Calu3 (cell line): ENCODE measurements at places on chromosomes 12 and 14. TPM values are rescaled to one million over a fixed set of nuclear protein-coding genes. Genes with fewer than 3 reads are reported as not detected.

DNA sequence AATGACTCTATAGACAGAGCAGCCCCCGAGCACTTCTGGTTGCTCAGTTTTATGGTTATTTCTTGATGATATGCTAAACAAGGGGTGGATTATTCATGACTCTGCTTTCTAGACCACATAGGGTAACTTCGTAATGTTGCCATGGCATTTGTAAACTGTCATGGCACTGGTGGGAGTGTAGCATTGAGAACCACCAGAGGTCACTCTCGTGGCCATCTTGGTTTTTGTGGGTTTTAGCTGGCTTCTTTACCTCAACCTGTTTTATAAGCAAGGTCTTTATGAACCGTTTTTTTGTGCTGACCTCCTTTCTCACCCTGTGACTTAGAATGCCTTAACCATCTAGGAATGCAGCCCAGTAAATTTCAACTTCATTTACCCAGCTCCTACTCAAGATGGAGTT lies 1036.2 kb upstream of the FLRT2 start:
- no peak for DNase-seq

DNA sequence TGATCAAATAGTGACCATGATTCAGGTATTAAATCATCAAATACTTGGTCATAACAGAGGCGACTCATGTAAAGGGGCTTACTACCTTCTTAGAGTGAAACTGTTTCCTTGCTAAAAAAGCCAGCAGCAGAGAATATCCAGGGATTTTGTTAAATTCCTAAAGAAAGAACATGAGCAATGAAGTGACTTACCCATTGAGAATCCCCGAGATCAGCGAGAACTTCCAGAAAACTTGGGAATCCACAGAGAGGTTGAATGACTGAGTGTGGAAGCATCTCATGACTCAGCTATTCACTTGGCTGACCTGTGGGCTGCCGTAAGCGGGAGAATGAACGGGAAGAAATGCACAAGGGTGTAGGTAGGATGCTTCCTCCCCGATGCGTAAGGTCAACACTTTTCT lies 85.3 kb upstream of the KCNA1 start:
- no peak for DNase-seq

GRCh38 chr12:19018302-19018970 lies 111.1 kb upstream of the PLEKHA5 start:
- DNase-seq: peak; percentile 12

DNA sequence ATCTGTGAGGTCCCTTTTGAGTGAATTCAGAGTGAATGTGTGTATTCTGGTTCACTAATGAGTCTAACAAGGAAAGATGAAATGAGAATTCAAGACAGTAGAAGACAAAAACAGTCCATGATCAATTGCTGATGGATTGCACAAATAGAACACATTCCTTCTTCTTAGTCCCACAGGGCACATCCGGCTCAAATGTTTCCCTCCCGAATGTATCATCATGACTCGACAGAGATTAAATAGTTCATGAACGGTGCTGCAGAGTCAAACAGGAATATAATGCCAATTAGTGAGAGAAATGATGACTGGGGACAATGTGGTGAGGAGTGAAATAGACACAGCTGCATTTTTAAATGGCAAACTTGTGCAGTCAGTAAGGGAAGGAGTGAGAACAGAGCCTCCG lies 11.5 kb upstream of the SFSWAP start:
- DNase-seq: no peak

DNA sequence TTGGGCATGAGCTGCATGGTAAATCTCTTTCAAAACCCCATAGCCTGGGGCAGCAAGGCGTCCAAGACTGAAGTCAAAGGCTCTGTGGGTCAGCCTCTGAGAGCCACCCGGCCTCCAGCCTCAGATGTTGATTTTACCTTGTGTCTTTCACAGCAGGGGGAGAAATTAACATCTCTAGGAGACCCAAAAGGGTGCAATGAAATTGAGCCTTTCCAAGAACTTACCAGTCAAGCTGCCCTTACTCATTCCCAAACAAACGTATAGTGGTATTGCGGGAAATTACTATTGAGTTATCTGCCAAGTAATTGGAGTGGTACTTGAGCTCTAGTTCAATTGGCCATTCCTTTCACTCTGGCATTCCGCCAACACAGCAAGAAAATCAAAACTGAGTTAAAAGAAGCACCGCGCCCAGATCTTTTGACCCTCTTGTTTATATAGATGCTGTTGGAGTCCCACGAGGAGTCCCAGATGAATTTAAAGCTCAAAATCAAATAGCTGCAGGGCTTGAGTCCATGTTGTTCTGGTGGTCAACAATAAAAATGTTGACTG lies 380.7 kb upstream of the SYT1 start:
- DNase-seq: no peak

GRCh38 chr14:36579573-36580140 lies 2.8 kb downstream of the NKX2-8 start:
- DNase-seq: no peak

- no peak for DNase-seq
Measured at GRCh38 chr12:11763760-11764520, 114.5 kb downstream of the ETV6 start.

GRCh38 chr12:32983968-32984367 lies 87.4 kb upstream of the PKP2 start:
- DNase-seq: no peak

DNA sequence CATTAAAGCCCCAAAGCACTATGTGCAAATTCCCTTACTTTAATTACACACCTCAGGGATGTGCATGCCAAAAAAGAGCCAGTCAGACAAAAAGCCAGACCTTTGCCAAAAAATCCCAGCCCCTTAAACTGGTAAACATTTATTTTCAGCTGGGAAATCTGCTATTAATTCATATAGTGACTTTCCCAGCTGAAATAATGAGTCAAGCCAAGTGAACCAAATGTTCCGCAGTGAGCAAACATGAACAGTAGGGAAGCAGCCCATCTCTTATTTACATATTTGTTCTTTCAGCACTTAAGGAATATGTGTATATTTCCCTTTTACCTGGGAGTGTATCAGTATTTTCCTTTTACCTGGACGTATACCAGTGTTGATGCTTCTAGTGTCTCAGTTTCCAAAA lies 44.0 kb upstream of the OTX2 start:
- DNase-seq: no peak

DNA sequence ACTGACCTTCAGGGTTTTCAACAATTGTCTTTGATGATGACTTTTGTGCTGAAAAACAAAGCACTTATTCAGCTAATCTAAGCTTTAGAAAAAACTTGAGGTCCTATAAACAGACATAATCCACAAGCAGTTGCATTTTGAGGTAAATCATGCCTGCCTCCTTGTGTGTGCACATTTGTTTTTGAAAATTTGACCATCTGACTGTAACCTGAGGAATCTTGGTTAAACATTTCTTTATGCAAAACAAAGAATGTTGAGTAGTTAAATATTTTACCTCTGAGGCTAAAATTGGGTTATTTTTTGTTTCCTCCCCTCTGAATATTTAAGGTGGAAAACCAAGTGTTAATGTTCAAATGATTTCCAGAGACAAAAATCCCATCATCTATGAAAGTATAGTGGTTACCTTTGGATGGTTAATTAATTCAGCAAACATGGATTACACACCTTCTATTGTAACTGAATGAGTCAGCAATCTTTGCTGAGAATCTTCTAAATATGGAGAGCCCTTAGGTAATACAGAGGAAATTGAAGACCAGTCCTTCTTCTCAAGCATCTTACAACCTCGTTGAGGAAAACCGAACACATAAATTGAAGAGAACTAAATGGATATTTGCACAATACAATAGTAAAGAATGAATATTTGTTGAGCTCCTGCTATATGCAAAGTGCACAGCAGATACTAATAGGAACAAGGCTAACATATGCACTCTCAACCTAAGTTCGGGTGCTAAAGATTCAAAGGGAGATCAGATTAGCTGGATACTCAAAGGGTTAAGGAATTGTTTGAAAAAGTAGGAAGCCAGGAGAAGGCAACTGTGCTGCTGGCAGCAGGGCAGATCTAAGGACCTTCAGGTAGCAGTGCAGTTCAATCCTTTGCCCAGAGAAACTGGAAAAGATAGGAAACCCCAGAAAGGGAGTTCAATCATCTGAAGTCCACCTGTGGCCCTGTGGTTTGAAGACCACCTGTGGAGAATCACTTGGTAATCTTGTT lies 115.2 kb downstream of the BMP4 start:
- no peak for DNase-seq

GRCh38 chr14:97705976-97706375 lies 908.8 kb downstream of the VRK1 start:
- no peak for DNase-seq

- no peak for DNase-seq
Measured at GRCh38 chr12:124700810-124701592, 133.6 kb upstream of the NCOR2 start.

DNA sequence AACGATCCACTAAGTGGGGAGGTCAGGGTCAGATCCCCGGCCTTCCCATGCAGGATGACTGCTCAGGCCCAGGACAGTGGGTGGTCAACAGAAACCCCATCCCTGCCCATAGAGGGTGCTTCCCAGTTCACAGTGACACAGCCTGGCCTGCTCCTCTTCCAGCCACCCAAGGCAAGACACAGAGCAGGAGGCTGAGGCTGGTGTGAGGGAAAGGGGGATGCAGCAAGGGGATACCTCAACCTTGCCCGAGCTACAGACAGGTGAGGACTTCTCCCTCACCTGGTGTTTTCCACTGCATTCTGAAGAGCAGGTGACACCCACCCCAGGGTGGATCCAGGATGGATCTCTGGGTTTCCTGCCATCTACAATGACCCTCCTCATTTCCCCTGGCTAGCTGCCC lies 106.7 kb downstream of the KIF26A start:
- no peak for DNase-seq

GRCh38 chr14:100651999-100652508 lies 64.8 kb upstream of the BEGAIN start:
- DNase-seq: no peak

DNA sequence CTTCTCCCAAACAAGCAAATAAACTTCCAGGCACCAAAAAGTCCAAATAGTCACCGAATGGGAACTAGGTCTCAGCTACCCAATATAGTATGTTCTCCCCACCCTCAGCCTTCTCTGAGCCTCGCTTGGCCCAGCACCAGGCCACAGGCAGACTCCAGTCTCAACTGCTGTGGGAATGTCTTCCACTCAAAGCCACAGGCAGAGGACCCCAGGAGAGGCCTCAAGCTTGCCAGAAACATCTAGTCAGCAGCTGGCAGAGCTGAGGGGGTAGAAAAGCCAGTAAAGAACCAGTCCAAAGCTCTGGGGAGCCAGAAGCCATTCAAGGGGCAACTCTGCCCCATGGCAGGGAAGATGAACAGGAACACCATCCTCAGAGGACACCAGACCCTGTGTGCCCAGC lies 41.8 kb downstream of the FMNL3 start:
- no peak for DNase-seq

- no peak for DNase-seq
Measured at GRCh38 chr12:5416571-5416970, 15.3 kb upstream of the NTF3 start.

DNA sequence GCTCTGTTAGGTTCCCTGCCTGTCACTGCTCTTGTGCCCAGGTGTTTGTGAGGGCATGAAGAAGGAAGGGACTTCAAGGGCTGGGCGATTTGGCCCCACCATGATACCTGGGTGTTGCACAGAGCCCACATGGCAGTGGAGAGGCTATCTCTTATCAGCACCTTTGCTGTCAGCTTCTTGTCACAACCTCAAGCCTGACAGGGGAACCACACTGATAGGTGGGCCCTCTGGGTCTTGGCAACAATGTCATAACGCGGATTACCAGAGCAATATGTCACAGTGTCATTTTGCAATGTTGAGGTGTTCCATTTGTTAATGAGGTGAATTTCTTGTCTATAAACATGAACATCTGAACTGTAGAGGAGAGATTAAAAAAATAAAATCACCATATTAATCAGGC lies 22.9 kb upstream of the CACNA1C start:
- no peak for DNase-seq

- no peak for DNase-seq
Measured at GRCh38 chr14:68891851-68892660, 87.0 kb downstream of the ACTN1 start.

DNA sequence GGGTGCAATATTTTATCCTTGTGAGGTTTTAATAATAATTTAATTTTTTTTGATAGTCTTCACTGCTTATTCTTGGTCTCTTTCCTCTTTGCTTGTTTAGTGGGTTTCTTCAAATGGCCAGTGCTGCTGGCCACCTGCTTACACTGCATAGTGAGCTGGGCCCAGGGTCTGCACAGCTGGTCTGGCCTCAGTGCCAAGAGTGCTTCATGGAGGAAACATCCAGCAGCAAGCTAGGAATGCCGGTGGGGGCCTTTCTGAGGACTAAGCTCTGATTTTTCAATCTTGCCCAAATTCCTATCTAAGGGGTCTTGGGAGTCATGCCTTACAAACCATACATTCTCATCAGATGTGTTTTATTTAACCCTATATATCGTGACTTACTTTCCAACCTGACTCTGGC lies 13.3 kb upstream of the BDKRB2 start:
- DNase-seq: no peak

DNA sequence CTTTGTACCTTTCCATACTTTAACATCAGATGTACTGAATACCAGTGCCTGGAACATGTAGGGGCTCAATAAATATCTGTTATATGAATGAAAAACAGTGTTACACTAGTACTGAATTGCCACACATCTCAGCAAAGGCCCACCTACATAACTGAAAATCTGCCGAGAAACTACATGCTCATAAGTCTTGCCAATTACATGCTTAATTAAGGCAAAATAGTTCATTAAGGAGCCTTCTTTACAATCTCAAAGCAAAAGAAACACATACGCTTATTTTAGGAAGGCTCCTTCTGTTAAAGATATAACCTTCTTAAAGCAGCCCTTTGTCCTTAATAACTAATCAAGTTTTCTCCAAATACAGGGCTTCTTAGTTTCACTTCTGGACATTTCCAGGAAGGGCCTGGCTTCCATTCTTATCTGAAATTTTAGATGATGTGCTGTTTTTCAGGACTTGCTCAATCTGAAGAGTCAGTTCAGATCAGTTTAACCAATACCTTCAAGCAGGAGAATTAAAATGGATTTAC lies 11.5 kb downstream of the LIMA1 start:
- no peak for DNase-seq

DNA sequence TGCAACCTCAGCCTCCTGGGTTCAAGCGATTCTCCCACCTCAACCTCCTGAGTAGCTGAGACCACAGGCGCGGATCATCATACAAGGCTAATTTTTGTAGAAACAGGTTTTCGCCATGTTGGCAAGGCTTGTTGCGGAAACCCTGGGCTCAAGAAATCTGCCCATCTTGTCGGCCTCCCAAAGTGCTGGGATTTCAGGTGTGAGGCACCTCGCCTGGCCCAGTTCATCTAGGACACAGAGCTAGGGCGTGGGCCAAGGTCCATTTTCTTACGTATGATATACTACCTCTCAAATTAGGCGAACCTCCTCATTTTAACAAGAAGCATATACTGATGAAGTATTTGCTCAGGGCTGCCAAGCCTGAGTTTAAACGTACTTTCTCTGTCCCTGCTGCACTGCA lies 2.1 kb downstream of the RPS29 start:
- DNase-seq: no peak

Gene PPP1R1A
- 0.26 TPM in 1 of 2 replicates, not detected in the other for total RNA-seq

Gene DPPA3
- not detected in 2 replicates for total RNA-seq

Gene LTBP2
- 1.3 and 4.3 TPM in 2 replicates for total RNA-seq

Gene INHBC
- not detected in 2 replicates for total RNA-seq

Gene PSMD9
- 66.0 and 68.3 TPM in 2 replicates for total RNA-seq

Gene ADCY6
- 39.0 and 42.9 TPM in 2 replicates for total RNA-seq

Gene CCDC177
- not detected in 2 replicates for total RNA-seq

Gene TSPAN9
- 6.0 and 8.5 TPM in 2 replicates for total RNA-seq

Gene OTX2
- total RNA-seq: not detected in 2 replicates

Gene FGF23
- total RNA-seq: not detected in 2 replicates

Gene TGM1
- total RNA-seq: 4.5 and 7.5 TPM in 2 replicates

Gene NEDD1
- total RNA-seq: 47.5 and 49.0 TPM in 2 replicates

Gene KSR2
- total RNA-seq: 1.6 and 1.9 TPM in 2 replicates

Gene MNAT1
- 44.6 and 48.0 TPM in 2 replicates for total RNA-seq

Gene HAL
- 1.4 TPM in 2 replicates for total RNA-seq

Gene RBP5
- total RNA-seq: 0.81 and 2.3 TPM in 2 replicates

Gene SLC11A2
- 49.5 and 51.3 TPM in 2 replicates for total RNA-seq

Gene PFKM
- total RNA-seq: 33.3 and 39.4 TPM in 2 replicates

Gene GARIN6
- total RNA-seq: not detected in 2 replicates
